ENCODE measurements at places on chromosomes 16 and 17.

- DNase-seq = no peak
These were observed 435.1 kb upstream of the GOT2 start for GRCh38 chr16:59169168-59169567.

DNA sequence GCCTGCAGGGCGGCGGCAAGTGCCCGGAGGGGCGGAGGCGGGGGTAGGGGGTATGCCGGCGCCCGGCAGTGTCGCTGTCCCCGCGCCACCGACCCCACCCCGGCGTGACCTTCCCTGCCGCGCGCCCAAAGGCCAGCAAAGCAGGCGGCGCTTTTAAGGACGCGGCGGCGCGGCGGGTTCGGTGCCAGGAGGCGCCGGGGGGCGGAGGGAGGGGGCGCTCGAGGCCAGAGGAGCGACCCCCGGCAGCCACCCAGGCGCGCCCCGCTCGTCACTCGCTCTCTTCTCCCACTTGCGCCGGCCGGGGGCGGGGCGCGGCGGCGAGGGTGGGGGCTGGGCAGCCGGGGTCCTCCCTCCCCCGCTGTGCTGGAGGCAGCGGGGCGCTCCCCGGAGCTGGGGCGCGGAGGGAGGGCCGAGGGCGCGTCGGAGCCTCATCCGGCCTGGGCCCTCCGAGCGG, 8.6 kb upstream of the BAHCC1 start:
- DNase-seq = no peak

GRCh38 chr17:1270210-1271029, at the start of gene BHLHA9:
BHLHA9 (plus strand) TSS chr17:1270444; CDS start chr17:1270564, 120 bp downstream.
- DNase-seq = no peak

- DNase-seq = no peak
These were observed 10.1 kb downstream of the ACE start for GRCh38 chr17:63487014-63487339.

GRCh38 chr17:77927777-77928518, 30.6 kb upstream of the TNRC6C start:
- no peak for DNase-seq

GRCh38 chr17:82390860-82391435, 19.4 kb downstream of the UTS2R start:
- DNase-seq = no peak

DNA sequence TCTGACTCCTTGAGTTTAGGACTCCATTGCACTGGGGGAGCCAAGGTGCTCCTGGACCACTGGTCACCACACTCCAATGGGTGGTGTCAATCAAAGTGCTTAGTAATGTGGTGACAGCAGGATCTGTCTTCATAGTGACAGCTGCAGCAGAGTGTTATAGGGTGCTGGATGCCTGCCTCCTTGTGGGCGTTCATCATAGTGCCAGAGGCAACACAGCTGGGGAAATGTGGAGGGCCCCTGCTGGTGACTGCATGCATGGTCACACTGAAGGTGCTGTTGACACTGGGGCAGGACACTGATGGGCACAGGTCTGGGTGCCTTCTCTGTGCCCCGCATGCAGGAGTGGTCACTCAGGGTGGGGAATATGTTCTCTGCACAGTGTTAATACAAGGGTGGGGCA, 177.5 kb upstream of the CDH8 start:
- DNase-seq = no peak

DNA sequence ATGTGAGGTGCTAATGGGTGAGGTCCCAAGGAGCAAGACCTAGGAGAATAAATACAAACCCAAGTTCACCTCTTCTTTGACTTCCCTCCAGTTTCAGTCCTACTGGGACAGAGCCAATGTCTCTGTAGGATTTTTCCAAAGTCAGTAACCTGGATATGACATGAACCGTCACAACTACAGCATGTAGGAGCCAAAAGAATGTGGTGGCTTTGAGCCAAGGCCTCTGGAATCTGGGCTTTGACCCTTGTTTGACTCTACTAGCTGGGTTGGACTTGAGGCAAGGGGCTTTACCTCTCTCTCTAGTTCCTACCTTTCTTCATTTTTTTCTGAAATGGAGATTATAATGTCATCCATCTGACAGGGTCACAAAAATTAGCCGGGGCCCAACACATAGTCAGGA, 91.4 kb downstream of the CACNG3 start:
- DNase-seq = no peak

DNA sequence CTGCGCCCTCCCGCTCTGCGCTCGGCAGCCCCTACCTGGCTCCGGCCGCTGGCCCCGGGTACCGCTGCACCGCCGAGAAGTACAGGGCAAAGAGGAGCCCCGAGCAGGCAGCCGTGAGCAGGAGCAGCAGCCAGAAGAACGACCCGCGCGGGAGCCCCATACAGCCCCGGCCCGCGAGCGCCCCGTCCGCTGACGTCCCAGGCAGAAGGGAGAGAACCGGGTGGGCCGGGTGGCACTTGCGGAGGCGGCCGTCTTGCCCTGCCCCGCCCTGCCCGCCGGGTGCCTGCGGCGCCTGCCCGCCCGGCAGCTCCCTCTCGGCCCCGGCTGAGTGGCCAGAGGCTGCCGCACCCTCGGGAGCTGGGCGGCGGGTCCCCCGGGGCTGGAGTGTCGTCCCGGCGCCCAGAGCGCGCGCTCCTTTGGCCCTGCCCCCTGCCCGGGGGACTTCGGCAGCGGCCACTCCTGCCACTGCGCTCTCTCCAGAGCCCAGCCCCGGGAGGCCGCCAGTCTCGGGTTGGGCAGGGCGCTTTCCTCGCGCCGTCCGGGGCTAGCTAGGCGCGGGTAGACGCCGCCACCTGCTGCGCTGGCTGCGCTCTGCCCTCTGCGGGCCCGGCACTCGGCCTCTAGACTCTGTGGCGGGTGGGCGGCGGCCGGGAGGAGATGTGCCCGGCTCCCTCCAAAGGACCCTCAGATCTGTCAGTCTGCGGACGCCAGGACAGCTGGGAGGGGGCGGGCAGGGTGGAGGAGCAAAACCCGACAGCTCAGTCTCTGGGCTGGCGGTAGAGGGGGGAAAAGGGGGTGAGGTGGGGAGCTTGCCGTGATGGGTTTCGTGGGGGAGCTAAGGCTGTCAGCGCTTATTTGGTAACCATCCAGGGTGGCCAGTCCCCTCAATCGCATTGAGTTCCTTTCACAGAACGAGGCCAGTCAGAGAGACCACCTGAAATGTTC, at the start of gene ST6GALNAC2:
Gene ST6GALNAC2 (minus strand): TSS at position 212 of the 945 bp plus-strand sequence. CDS start 52 bp downstream, at position 160.
- DNase-seq = peak; percentile 30

- DNase-seq = peak; percentile 25
These were observed 623 bp downstream of the E4F1 start for GRCh38 chr16:2223942-2224486.

DNA sequence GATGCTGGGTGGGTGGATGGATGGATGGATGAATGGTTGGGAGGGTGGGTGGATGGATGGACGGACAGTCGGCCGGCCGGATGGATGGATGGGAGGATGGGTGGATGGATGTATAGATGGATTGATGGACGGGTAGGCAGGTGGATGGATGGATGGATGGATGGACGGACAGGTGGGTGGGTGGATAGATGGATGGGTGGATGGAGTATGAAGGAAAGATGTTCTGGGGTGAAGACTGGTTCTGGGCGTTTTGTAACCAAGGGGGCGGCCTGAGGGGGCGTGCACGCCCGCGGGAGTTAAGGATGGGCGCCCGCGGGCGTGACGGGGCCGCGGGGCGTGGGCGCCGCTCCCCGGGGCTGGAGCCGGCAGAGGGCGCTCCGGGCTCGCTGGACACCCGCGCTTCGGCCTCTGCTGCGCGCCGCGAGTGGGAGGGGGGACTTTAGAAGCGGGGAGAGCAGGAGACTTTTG, at the start of gene NECAB2:
Gene NECAB2 (plus strand): TSS at position 407 of the 468 bp plus-strand sequence. CDS start 405 bp downstream, outside the sequence.
- peak; percentile 29 for DNase-seq

DNA sequence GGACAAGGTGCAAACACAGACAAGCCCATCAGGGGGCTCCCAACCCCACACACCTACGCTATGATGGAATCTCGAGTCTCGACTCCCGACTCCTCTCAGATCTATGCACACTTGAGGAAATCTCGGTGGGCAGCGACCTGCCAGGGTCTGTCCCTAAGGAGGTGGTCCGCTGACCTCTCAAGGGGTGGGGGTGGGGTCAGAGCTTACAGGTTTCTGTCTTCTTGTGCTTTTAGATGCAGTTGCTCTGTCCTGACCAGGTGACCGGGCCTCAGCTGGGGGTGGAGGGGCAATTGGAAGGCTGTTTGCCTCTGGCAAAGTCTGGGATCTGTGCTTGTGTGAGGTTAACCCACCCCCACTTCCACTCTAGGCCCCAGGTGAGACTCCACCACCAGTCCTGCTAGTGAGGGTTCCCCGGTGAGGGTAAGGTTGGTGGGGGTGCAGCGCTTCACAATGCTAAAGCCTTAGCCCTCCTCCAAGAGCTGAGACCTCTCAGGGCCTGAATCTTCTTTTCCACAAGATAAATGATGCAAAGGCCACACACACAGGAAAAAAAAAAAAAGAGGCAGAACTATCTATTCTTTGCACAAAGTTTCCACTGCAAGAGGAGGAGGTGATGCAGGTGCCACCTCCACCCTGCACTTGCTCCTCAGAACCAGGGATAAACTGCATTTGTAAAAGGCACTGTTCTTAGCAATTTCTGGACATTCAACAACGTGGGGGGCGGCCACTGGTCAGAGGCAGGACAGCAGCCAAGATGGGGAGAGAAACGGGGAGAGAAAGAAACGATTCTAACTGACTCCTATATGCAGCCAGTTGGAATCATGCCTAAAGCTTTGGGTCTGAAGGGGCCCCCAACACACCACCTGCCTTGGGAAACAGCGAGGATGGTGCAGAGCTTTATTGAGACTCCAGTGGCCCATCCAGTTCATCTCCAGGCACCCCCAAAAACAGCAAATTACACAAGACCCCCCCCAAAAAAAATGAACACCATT, 4.1 kb downstream of the CISD3 start:
- no peak for DNase-seq

DNA sequence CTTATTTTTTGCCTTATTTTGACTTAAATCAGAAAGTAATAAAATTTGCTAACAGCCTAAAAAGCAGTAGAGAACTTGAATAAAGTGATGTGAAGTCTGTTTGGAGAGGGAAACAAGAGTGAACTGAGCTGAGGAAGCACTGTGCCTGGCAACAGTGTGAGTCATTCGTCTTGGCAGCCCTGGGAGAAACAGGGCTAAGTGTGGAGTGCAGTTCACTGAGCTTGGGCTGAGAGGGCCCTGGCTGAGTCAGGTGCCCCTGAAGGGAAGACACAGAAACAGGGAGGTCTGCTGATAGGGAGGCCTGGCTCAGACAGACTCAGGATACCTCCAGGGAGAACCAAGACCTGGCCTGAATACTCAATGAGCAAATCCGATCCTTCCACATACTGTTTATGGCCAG, 132.1 kb downstream of the HS3ST4 start:
- DNase-seq = peak; percentile 35

- DNase-seq = no peak
These were observed 25.4 kb downstream of the CRHR1 start for GRCh38 chr17:45809499-45809898.

GRCh38 chr17:81454473-81454872, 58.1 kb downstream of the ACTG1 start:
- no peak for DNase-seq

DNA sequence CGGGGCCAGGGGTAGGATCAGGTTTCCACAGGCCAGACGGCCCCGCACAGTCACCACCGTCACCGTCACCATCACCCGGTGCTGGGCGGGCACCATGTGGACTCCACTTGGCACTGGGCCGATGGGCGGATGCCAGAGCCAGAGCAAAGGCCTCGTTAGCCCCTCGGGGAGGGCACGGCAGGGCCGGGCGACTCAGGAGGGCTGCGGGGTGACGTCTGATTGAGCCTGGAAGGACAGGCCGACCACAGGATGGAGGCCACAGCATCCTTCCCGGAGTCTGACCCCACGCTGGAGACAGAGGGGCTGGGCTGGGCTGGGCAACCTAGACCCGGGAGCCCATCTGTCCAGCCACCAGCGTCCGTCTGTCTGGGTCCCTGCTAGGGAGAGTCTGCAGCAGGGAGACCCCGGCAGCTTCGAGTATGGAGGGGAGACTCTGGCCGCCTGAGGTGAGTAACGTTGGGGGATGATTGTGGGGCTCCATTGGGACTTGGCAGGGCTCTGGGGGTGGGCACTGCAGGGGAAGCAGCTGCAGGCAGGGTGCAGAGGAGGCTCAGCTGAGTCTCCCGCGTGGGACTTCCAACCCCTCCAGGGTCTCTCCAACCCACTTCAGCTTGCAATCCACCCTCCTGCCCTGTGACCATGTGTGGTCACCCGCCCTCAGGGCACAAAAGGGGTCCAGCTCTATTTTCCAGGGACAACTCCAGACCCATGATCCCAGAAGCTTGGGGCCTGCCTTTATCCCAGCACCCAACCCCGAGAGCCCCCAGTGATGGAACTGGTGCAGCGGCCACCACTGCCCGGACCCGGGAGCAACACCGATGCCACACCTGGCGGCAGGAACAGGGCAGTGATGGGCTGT, 22.6 kb downstream of the SLC25A10 start:
- DNase-seq = no peak

GRCh38 chr17:83109793-83110645, 30.6 kb downstream of the METRNL start:
- peak; percentile 96 for DNase-seq

DNA sequence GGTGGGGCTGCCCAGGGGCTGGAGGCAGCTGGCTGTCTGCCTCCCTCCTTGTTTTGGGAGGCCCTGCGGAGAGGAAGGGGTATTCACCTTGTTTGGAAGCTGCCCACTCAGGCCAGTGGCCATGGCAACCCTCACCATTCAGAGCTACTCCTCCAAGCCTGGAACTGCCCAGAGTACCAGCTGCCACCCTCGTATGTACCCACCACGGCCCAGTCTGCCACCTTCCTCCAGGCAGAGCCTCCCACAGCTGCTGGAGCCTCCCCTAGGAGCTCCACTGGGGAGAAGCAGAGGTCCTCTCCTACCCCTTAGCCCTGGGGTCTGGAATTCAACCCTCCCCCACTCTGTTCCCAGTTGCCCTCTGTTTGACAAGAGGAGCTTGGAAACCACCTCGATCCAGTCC, 90.7 kb downstream of the AXIN2 start:
- DNase-seq = no peak

- no peak for DNase-seq
These were observed 81.0 kb downstream of the MYH11 start for GRCh38 chr16:15775663-15776304.

- no peak for DNase-seq
These were observed 40.8 kb downstream of the NT5M start for GRCh38 chr17:17343896-17344506.

- DNase-seq = peak; percentile 72
These were observed 26.1 kb upstream of the ABCA8 start for GRCh38 chr17:68981288-68981687.

DNA sequence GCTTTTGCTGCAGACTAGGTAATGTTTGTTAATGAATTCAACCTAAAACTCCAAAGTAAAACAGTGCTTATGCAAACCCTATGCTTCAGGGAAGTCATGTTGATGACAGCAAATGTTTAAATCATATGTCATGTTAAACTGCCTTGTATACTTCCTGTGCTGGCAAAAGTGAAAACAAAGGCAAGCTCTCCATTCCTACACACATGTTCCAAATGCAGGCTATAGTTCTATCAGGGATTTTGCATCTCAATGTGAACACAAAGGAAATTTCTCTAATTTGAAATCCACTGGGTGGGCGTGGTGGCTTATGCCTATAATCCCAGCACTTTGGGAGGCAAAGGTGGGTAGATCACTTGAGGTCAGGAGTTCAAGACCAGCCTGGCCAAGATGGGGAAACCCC, 19.3 kb downstream of the UNK start:
- no peak for DNase-seq

GRCh38 chr16:86737083-86737482, 158.7 kb downstream of the FOXL1 start:
- DNase-seq = no peak

- peak; percentile 70 for DNase-seq
These were observed at the start of gene DHX58 for GRCh38 chr17:42112552-42113176. DHX58 (minus strand) TSS chr17:42112714; CDS start chr17:42111892, 822 bp downstream.

Measured in kidney capillary endothelial cell (primary cell).